ENCODE measurements at places on chromosomes 12 and 14.

GRCh38 chr14:94601884-94602391 lies 10.3 kb upstream of the SERPINA3 start:
- peak; percentile 58 for DNase-seq

GRCh38 chr12:48999371-49000131 lies at the start of gene DDN:
DDN (minus strand) TSS chr12:48999375; CDS start chr12:48999287, 88 bp downstream.
- no peak for DNase-seq

GRCh38 chr12:115962216-115962615 lies 315.3 kb downstream of the MED13L start:
- DNase-seq, result no peak

GRCh38 chr12:52363111-52363679 lies 4.1 kb downstream of the KRT85 start:
- peak; percentile 77 for DNase-seq

DNA sequence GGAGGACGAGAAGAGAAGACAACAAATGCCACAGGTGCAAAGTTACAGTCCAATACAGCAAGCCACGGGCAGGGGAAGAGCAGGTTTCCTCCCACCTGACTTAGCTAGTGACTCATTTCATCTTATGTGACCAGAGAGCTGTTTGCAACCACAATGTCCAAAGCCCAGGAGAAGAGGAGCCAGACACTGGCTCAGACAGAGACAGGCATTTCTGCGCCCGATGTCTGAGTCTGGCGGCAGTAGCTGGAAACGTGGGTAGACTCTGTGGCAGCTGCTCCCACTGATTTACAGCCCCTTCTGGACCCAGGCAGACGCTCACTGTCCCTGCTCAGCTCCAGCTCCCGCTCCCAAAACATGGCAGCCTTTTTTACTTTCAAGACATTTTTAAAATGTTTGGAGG lies 60.0 kb downstream of the CHGA start:
- no peak for DNase-seq

DNA sequence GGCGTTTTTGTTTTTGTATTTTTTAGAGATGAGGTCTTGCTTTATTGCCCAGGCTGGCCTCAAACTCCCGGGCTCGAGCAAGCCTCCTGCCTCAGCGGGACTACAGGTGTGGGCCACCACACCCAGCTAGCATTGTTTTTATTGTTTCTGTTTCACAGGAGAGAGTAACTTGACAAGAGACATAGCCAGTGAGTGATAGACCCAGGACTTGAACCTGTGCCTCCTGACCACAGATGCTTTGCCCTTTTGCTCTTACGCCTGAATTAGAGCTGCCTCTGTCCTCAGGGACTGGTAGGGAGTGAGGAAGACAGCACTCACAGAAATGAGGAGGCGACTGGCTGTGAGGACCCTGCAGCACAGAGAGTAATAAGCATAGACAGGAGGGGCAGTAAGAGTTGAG lies 2.3 kb downstream of the EVL start:
- DNase-seq, result no peak
